NT2/D1 (cell line): ENCODE measurements at places on chromosomes 3 and 15.
A peak's percentile ranks its signal among the peaks of the same experiment; 100 is the strongest.

- DNase-seq, result no peak
These were observed 196.1 kb upstream of the IGF1R start for GRCh38 chr15:98452238-98452637.

- no peak for DNase-seq
These were observed 68.6 kb downstream of the FILIP1L start for GRCh38 chr3:100045696-100046095.

DNA sequence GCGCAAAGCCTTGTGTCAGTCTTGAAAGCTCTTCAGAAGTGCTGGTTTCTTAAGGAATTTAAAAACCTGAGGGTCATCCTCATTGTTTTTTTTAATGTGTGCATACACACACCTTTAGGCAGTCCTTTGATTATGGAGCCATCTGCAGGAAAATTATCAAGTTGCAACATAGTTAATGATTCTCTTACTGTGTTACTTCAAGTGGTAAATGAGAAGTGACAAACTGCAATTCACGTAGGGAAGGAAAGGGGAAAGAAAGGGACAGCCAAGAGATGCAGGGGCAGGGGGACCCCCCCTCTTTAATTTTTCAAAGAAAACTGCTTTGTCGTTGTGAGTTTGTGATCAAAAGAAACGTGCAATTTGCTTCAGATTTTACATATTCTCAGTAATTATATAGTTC is 162.4 kb upstream of the CGNL1 start:
- no peak for DNase-seq

- DNase-seq, result peak; percentile 83
These were observed 2.7 kb downstream of the TMEM108 start for GRCh38 chr3:133040696-133041523.

DNA sequence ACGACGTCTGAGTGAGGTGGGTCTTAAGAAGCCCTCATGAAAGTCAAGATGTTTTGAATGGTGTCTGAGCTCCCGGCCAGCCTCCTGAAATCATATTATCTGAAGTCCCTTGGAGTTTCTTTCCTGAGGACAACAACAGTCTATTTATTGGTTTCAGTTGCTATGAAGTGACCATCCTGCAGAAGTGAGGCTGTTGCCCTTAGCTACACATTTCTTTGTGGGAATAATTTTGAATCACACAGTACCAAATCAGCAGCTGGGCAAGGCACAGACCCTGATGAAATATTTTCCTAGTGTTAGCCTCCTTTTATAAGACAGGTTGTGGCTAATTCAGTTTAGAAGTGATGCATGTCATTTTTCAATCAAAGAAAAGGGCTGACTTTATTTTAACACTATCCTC is 220.7 kb upstream of the AZI2 start:
- no peak for DNase-seq

DNA sequence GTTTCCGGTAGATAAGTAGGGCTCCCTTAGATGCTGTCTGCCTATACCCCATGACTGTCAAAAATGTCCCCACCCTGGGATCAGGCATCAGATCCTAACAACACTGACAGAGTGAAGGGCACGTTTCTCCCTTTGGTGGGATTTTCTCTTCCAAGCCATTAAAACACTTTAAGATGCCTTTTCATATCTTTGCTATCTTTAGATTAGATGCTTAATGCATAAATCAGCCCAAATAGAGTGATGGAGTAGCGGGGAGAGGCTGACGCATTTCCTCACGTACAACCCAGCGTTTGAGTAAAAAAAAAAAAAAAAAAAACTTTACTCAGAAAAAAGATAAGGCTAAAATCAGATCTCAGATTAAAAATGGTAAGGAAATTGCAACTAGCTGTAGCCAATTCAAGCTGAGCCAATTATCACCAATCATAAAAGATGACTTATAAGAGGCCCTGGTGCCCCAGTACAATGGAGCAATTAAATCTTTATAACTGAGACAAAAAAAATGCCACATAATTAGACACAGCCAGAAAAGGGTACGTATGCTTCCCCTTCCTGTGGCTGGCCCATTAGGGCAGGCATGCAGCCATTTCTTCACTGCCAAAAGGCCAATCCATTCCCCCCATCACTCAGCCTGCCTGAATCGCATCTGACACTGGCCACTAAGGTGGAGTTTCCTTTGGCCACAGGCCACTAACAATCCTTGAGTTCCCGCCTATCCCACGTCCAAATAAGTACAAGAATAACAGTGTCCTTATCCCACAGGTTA is 45.0 kb downstream of the RFTN1 start:
- no peak for DNase-seq
